AG10803 (cell line): ENCODE measurements at places on chromosomes 5 and 9.

GRCh38 chr9:18726546-18726945 lies 252.6 kb downstream of the ADAMTSL1 start:
- peak; percentile 89 for DNase-seq

- DNase-seq, result no peak
Measured at GRCh38 chr5:158123595-158123994, 264.6 kb upstream of the CLINT1 start.

- no peak for DNase-seq
Measured at GRCh38 chr9:130598188-130598587, 18.8 kb downstream of the FUBP3 start.

GRCh38 chr9:70260007-70260443 lies 1.2 kb downstream of the SMC5 start:
- no peak for DNase-seq

GRCh38 chr5:124605541-124605940 lies 140.9 kb downstream of the ZNF608 start:
- no peak for DNase-seq

GRCh38 chr9:89466451-89467277 lies 31.2 kb downstream of the SEMA4D start:
- no peak for DNase-seq

- DNase-seq, result no peak
Measured at GRCh38 chr5:88818296-88818695, 64.7 kb downstream of the MEF2C start.

DNA sequence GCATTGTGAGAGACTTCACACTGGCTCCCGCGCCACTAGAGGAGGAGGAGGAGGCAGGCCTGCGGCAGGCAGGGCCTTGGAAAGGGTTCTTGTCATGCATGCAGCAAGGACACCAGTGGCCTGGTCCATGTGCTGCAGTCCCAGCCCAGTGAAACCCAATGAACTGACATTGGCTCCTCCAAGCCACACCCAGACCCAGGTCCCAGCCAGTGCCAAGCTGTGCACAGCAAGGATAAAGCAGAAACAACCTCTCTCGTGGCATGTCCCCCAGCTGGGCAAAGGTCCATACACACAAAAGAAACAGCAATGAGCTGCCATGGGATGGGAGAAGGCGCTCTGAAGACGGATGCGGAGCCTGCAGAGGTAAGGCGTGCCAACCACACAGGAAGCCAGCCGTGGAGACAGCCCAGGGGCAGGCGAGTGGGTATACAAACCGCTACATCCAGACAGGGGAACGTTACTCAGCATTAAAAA lies 89.2 kb downstream of the SEMA4D start:
- DNase-seq, result no peak
